HS-27A (cell line): ENCODE measurements at places on chromosomes 7 and 10.

GRCh38 chr10:24824124-24824523, 100.4 kb upstream of the ARHGAP21 start:
- no peak for DNase-seq

DNA sequence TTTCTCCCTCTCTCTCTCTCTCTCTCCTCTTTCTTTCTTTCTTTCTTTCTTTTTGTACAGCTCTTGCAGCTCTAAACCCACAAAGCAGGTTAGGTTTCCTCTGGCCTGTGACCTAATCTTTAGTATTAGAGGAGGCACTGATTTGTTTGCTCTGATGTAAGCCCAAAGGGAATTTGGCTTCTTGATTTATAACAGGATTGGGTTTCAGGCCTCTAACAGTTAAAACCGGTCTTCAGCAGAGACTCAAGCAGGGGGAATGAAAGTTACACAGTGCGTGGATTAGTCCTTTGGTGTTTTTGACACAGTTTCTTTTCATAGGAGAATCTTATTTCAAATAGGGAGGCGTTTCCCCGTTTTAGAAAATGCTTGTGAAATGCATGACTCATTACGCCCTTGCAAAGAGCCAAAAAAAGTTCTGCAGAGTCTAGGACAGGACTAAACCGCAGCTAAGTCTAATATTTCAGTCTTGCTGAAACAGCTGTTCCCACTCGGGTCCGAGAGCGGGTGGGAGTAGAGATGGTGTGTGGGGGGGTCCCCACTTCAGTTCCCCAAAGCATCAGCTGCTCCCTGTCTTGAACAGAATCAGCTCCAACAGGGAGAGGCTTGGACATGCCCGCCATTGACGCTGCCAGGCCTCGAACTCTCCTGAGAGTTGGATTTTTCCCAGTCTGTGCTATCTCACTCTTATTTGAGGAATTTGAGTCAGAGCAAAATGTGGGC, 296.5 kb upstream of the PITRM1 start:
- peak; percentile 53 for DNase-seq

GRCh38 chr10:47305566-47305965, 5.6 kb downstream of the GDF10 start:
- DNase-seq = no peak

DNA sequence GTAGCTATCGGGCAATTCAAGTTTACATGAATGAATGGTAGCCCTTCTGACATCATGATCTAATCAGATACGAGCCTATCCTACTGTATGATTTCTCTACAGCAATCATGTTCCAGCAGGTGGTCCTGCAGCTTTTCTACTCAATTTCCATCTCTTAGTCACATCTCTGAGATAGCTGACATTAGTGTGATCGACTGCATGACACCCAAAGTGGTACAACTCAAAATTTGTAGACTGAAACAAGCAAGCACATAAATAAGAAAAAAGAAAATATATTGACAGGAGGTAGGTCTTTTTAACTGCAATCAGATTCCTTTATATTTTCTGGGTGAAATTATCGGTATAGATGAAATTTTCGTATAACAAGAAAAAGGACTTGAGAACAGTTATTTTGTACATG, 132.0 kb downstream of the PPP1R17 start:
- DNase-seq = no peak

DNA sequence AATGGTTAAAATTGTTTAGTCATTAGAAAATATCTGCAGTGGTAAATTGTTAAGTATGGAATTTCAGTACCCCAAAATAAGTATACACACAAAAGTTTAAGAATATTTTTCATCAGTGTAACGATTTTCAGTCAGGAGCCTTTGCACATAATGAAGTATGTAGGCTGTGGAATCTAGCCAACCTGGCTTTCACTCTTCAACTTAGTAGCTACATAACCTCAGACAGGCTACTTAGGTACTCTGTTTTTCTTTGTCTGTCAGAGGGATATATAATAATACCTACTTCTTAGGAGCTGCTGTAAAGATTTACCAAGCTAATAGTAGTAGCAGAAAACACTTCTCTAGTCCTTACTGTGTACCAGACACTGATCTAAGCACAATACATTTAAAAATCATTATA, 137.5 kb downstream of the ZEB1 start:
- no peak for DNase-seq

DNA sequence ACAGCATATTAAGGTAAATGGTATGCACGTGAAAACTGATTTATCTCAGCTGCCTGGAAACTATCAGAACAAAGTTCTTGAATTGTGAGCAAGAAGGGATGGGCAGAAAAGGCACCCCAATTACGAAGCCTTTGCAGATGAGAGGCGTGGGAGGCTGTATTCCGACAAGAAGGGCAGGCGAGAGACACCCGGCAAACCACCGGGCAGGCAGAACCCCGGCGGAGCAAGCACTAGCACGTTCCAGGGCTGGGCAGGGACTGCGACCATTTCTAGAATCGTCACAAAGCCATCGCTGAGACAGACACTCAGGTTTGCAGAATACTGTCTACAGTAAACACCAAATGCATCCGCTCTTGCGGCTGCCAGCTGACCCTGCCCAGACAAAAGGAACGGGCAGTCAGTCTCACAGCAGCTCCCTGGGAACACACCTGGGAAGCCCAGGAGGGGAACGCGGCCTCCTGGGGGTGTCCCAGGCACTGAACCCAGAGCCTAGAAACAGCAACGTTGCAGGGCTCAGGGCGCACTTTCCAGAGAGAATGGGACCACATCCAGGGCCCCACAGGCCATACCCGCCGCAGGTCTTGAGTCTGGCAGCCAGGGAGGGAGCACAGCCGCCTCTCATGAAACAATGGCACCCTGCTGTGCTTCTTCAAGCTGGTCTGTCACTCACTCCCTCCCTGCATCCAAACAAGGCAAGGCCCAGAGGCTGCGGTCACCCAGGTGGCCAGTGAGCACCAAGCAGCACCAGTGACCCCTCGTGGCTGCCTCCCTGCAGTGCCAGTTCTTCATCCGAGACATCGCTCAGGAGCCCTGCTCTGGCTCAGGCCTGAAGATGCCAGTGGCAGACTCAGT, 261.9 kb downstream of the PTPRN2 start:
- DNase-seq = no peak

DNA sequence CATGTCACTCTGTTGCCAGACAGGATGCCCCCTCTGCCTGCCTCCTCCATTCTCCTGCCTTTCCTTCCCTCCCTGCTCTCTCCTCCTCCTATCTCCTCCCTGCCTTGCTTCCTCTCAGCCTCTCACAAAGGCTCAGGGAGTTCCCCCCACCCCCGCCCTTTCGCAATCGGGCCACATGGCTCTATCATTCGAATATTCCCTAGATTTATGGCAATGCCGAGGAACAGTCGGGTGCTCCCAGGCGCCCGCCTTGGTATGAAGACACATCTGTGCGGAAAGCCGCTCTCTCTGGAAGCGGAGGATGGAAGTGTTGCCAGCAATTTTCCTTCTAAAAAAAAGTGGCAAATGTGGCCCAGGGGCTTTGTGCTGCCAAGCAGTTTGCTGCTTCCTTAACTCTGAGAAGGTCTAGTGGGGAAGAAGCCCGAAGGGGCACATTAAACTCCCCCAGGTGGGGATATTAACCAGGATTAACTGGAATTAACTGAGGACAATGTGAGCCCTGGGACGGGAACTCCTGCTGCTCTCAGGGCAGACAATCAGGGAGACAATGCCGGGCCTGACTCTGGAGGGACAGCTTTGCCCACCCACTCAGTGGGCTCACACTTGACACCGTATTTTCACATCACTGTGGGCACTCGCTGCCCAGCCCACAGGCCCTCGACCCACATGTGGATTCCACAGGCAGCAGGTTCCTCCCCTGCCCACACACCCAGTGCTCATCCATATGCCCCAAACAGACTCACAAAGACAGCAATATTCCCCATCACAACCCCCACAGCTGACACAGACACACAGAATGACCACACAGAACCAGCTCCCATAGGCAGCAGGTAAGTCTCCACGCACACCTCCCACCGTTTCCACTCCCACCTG, 88.4 kb upstream of the SMNDC1 start:
- no peak for DNase-seq

GRCh38 chr7:128867842-128868623, 5.4 kb downstream of the ATP6V1F start:
- no peak for DNase-seq
